ENCODE measurements at places on chromosomes 2 and 18. TPM values are rescaled to one million over a fixed set of nuclear protein-coding genes. Genes with fewer than 3 reads are reported as not detected.

- DNase-seq = no peak
- no peak overlapping the region for H3K27ac ChIP-seq
- no peaks in the 10 kb centered on the region for H3K4me1 ChIP-seq
- peaks cover 13% of the 10 kb centered on the region for H3K27me3 ChIP-seq
- no peaks in the 10 kb centered on the region for H3K36me3 ChIP-seq
- no peak overlapping the region for H3K4me3 ChIP-seq
These were observed 1.5 kb upstream of the RAB6D start for GRCh38 chr2:131365452-131365851.

GRCh38 chr18:11947214-11948191 lies 33.8 kb upstream of the IMPA2 start:
- no peaks in the 10 kb centered on the region for H3K27me3 ChIP-seq
- peak overlapping the region; percentile 81 for H3K27ac ChIP-seq
- peak overlapping the region; percentile 39 for H3K4me3 ChIP-seq
- no peak for DNase-seq
- peaks cover 22% of the 10 kb centered on the region for H3K4me1 ChIP-seq

- peaks cover 10% of the 10 kb centered on the region for H3K27me3 ChIP-seq
- no peaks in the 10 kb centered on the region for H3K36me3 ChIP-seq
- no peak for DNase-seq
- H3K4me3 ChIP-seq = no peak overlapping the region
These were observed 144.6 kb upstream of the SATB2 start for GRCh38 chr2:199602271-199602895.

GRCh38 chr2:169661265-169661664 lies 32.9 kb downstream of the CFAP210 start:
- H3K27me3 ChIP-seq = no peaks in the 10 kb centered on the region
- DNase-seq = no peak
- H3K4me3 ChIP-seq = no peak overlapping the region
- H3K36me3 ChIP-seq = no peaks in the 10 kb centered on the region
- H3K27ac ChIP-seq = no peak overlapping the region

DNA sequence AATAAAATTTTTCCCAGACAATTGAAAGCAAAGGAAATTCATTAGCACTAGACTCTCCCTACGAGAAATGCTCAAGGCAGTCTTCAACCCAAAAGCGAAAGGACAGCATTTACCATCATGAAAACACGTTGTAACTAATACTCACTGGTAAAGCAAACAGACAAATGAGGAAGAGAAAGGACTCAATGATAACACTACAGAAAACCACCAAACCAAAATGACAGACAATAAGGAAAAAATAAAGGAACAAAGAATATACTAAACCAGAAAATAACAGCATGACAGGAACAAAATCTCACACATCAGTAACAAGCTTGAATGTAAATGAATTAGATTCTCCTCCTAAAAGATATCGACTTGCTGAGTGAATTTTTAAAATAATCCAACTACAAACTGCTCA lies 190.7 kb downstream of the NOL4 start:
- no peaks in the 10 kb centered on the region for H3K36me3 ChIP-seq
- H3K27ac ChIP-seq = no peak overlapping the region
- no peaks in the 10 kb centered on the region for H3K4me1 ChIP-seq

DNA sequence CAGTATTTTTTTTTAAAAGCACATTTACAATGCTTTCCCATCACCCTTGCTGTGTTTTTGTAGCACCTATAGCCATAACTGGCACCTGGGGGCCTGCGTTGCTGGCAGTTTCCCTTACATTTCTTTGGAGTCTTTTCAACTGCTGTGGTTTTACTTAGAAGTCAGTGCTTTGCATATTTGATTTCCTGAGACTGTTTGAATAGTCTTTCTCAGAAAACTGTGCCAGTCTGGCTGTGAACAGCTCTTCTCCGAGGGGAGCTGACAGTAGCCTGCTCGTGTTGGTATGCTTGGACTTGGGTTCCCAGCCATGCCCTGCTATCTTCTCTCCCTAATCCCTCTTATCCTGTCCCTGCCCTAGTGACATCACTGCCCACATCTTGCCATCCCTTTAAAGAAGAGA lies 81.5 kb downstream of the DPP4 start:
- no peaks in the 10 kb centered on the region for H3K36me3 ChIP-seq
- H3K4me3 ChIP-seq = no peak overlapping the region
- no peaks in the 10 kb centered on the region for H3K27me3 ChIP-seq

DNA sequence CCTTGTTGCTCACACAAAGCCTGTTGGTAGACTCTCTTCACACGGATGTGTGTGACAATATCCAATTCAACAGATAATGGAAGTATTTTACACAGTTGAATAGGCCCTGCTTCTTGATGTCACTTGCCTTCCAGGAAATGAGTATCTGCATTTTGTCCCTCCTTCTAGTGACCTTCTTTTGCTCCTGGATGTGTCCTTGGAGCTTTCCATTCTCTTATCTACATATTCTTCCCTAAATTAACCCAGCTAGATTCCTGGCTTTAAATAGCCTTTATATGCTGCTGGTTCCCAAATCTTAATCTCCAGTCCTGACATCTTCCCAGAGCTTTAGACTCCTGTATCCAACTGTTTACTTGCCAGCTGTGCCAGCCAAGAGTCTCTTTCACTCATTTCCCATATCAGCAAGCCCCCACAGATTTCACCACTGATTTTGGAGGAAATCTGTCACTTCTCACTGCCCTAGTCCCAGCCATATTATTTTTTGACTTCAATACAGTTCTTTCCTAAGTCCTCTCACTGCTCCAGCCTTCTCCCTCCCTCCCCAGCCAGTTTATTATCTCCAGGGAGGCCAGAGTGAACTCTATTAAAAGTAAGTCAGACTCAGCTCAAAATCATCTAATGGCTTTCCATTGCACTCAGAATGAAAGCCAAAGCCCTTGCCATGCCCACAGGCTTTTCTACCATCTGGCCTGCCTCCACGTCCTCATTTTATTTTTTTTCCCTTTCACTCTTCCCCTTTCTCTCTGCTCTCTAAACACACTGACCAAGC lies 170.0 kb downstream of the PDE11A start:
- no peaks in the 10 kb centered on the region for H3K36me3 ChIP-seq
- no peaks in the 10 kb centered on the region for H3K27me3 ChIP-seq
- no peak overlapping the region for H3K4me3 ChIP-seq

CERS6 gene
- 30.3 TPM for total RNA-seq

ELMOD3 gene
- 14.8 TPM for total RNA-seq

DNA sequence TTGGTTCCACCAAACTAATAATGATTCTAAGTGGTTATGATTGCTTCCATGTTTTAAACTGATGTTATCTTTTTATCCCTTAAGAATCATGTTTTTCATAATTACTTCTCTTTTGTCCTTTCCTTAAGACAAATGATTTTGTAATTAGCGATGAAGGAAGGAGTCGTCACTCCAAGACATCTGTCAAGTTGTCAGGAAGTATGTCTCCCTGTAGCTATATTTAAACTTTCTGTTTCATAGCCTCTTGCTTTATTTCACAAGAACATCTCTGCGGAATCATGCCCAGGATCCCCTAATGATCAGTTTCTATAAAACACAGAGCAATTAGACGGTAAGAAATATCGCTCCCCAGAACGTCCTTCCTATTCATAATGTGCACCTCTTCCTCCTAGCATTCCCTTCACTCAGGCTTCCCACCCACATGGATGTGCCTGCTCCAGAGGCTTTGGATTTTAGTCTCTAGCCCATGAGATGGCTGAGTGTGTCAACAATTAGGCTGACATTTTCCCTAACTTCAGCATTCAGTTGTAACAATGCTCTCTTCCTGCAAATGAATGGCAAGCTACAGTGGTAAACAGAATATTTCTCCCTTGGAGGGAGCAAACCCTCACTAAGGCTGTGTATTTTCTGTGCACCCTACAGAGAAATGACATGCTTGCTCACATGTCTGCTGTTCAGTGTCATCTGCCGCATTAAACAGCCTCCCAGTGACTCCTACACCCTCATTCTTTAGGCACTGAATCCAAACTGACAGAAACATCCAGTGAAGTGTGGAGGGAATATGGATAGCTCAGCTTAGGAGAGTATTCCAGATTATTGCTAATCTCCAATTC lies 879.6 kb upstream of the CELF4 start:
- no peaks in the 10 kb centered on the region for H3K4me1 ChIP-seq
- H3K36me3 ChIP-seq = no peaks in the 10 kb centered on the region
- H3K27me3 ChIP-seq = no peaks in the 10 kb centered on the region
- DNase-seq = no peak
